ENCODE measurements at places on chromosomes 16 and 17. TPM values are rescaled to one million over a fixed set of nuclear protein-coding genes. Genes with fewer than 3 reads are reported as not detected.

Gene CLEC18A
- 0.29 TPM for total RNA-seq

Gene CDH13
- total RNA-seq: 102 TPM

Gene TLCD3B
- total RNA-seq: not detected

Gene RAI1
- 15.6 TPM for total RNA-seq

Gene BIRC5
- 11.5 TPM for total RNA-seq

Gene SOX9
- total RNA-seq: 6.5 TPM

Gene HSPB9
- not detected for total RNA-seq

Gene CDH5
- total RNA-seq: 0.72 TPM

Gene NPTX1
- 0.29 TPM for total RNA-seq

Gene CD300E
- total RNA-seq: under 0.01 TPM

Gene RASL10B
- 2.7 TPM for total RNA-seq

Gene MMP2
- total RNA-seq: 2,259 TPM

Gene EEF2KMT
- 11.2 TPM for total RNA-seq

Gene EME2
- 10.0 TPM for total RNA-seq

Gene ABAT
- 6.5 TPM for total RNA-seq

Gene SLC35G6
- not detected for total RNA-seq

Gene ALKBH5
- total RNA-seq: 125 TPM

Gene HOXB6
- 0.59 TPM for total RNA-seq

Gene SYCE1L
- total RNA-seq: not detected

Gene EME1
- 0.72 TPM for total RNA-seq

Gene ITGA2B
- not detected for total RNA-seq

Gene PDILT
- not detected for total RNA-seq

Gene C16orf46
- total RNA-seq: 2.2 TPM

Gene MAP2K6
- total RNA-seq: 2.5 TPM

Gene SCARF1
- total RNA-seq: 0.88 TPM

Gene TMEM235
- not detected for total RNA-seq

Gene PRR35
- total RNA-seq: under 0.01 TPM

Gene SLC22A31
- total RNA-seq: not detected
